Progenitor cell of endocrine pancreas (in vitro differentiated cells): ENCODE measurements at places on chromosomes 7 and 10. TPM values are rescaled to one million over a fixed set of nuclear protein-coding genes. Genes with fewer than 3 reads are reported as not detected.

Gene STAG3
- total RNA-seq = 2.4 and 2.5 TPM in 2 replicates

Gene CALCR
- total RNA-seq = not detected in 2 replicates

Gene SUV39H2
- total RNA-seq = 38.4 and 39.9 TPM in 2 replicates

Gene NAT16
- total RNA-seq = not detected in 2 replicates

DNA sequence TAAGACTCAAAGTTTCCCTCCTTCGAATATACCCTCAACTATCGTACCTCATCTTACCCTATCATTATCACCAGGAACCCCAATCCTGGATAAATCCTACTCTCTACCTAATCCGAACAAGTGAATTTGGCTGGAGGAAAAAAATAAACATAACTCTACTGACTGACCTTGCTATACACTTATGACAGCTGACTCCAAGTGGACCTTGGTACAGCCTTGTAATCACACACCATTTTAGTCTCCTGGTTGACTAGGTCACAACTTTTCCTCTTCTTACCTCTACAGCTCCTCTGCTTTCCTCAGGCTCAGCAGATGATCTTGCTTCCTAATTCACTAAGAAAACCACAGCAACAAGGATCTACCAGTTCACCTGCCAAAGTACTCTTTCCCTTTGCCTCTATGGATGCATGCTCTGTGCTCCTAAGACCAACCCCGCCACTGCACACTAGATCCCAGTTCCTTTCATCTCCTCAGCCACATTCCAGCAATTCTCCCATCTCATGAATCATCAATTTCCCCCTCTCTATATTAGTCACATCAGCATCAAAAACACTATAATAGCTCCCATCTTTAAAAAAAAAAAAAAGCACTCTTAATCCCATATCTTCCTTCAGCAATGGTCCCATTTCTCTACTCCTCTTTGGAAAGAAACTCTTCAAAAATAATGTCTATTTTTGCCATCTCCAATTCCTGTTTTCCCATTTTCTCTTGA lies 35.5 kb downstream of the COA1 start:
- no peak for DNase-seq

DNA sequence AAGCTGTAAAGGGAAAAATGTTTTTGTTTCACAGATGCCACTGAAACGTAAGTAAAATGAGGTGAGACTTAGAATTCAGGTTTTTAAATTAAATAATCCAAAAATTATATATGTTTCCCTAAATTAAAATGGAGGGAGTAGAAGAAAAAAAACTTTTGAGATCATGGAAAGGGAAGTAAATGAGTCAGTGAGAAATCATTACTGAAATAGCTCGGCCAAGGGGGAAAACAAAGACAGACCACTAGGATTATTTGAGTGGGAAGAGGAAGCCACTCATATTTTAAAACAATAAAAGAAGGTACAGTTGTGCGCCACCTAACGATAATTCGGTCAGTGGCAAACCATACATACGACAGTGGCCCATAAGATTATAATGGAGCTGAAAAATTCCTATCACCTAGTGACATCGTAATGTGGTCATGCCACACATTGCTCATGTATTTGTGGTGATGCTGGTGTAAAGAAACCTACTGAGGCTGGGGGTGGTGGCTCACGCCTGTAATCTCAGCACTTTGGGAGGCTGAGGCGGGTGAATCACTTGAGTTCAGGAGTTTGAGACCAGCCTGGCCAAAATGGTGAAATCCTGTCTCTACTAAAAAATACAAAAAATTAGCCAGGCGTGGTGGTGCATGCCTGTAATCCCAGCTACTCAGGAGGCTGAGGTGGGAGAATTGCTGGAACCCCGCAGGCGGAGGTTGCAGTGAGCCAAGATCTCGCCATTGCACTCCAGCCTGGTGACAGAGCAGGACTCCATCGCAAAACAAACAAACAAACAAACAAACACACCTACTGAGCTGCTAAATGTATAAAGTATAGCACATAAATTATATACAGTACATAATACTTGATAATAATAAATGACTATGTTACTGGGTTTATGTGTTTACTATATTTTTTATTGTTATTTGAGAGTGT lies 64.7 kb downstream of the MKX start:
- DNase-seq = no peak

Gene GOT1
- 23.7 and 26.9 TPM in 2 replicates for total RNA-seq
